ENCODE measurements at places on chromosomes 7 and 10. TPM values are rescaled to one million over a fixed set of nuclear protein-coding genes. Genes with fewer than 3 reads are reported as not detected.

Gene MBL2
- total RNA-seq = not detected

GRCh38 chr10:124119946-124120345, 26.5 kb upstream of the CHST15 start:
- peak; percentile 98 for DNase-seq

GRCh38 chr10:128885573-128886555, 581.2 kb upstream of the MGMT start:
- no peak for DNase-seq

Gene LBX1
- not detected for total RNA-seq

GRCh38 chr7:122454776-122455507, 150.4 kb upstream of the FEZF1 start:
- no peak for DNase-seq
